T-helper 17 cell (primary cell): ENCODE measurements at places on chromosomes 16 and 17. TPM values are rescaled to one million over a fixed set of nuclear protein-coding genes. Genes with fewer than 3 reads are reported as not detected.

Gene TVP23A
- not detected for total RNA-seq

Gene SPATA32
- total RNA-seq = not detected

Gene KRTAP2-2
- not detected for total RNA-seq

Gene MMP28
- 0.44 TPM for total RNA-seq

Gene KRTAP4-3
- total RNA-seq = not detected

Gene VWA3A
- total RNA-seq = 0.90 TPM

Gene ESRP2
- 0.16 TPM for total RNA-seq

Gene FBXL16
- total RNA-seq = 35.3 TPM

Gene SNX20
- total RNA-seq = 58.9 TPM

Gene CIITA
- 9.7 TPM for total RNA-seq

Gene TSNAXIP1
- 0.62 TPM for total RNA-seq

Gene ADAM11
- total RNA-seq = 0.08 TPM

Gene CPNE7
- total RNA-seq = 4.7 TPM

Gene SKAP1
- 138 TPM for total RNA-seq

Gene CBFA2T3
- 3.2 TPM for total RNA-seq

Gene AXIN2
- 31.6 TPM for total RNA-seq

Gene FOXL1
- not detected for total RNA-seq

Gene CCL17
- not detected for total RNA-seq

Gene TLCD1
- 1.4 TPM for total RNA-seq

Gene NXPH3
- total RNA-seq = not detected

Gene WFIKKN2
- not detected for total RNA-seq

Gene CEMP1
- 0.23 TPM for total RNA-seq

Gene ALDOC
- 24.5 TPM for total RNA-seq

Gene TGFB1I1
- total RNA-seq = 0.35 TPM
